Fibroblast of skin of left biceps (primary cell): ENCODE measurements at places on chromosomes 5 and 9.

GRCh38 chr9:72980600-72981265 is 27.9 kb upstream of the ALDH1A1 start:
- DNase-seq, result no peak

DNA sequence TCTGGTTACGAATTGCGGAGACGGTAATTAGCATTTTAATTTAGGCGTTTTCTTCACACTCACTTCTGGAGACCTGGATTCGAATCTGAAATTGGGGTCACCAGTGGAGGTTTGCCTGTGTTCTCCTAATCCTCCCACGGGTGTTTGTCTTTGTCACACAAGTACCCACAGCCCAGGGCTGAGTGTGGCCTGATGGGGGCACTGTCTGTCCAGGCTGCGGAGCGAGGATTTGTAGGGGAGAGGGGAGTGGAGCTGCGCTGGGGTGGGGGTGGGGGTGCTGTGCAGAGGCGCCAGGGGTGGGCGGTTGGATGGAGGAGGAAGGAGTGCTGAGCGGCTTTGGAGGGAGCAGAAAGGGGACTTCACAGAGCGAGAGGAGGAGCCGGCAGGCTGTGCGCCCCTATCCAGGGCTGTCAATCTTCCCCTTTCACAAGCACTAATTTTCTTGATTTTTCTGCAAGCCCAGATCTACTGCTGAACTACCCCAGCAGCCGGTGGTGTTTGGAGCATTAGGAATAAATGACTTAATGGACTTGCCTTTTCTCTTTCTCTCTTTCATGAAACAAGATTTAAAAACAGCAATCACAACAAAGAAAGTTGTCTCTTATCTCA is 53.1 kb downstream of the TSPAN17 start:
- DNase-seq, result no peak

DNA sequence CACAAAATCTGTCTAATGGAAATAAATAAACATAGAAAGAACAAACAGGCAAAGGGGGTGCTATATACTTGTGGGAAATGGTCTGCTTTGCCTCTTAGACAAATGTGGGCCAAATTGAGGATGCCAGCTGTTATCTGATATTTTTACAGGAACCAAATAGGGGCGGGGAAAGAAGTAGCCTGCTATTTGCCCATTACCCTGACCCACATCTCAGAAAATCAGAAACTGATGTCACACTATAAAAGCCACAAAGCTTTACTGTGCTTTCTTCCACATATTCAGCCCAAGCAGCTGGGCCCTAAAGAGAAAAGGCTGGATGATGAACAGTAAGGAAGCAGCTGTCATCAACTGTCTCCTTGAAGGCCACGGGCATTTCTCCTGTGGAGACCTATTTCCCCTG is 97.3 kb downstream of the ELAVL2 start:
- no peak for DNase-seq

DNA sequence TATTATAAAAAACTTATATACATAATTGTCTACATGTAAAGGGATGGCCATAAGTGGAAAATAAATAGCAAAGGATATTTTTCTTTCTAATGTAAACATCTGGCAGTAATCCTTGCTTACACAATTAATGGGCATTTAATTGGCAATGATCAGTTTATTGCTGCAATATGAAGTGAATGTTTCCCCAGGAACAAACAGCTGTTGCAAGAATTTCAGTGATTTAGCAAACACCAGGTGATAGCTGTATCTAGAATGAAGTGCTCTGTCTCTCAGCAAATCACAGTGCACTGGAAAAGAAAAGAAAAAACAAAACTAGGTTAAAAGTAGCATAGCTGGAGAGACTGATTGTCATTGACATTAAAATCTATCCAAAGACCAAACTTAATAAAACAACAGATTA is 594.5 kb upstream of the ARRDC3 start:
- DNase-seq, result no peak

GRCh38 chr5:125411744-125412560 is 665.5 kb upstream of the ZNF608 start:
- DNase-seq, result no peak

DNA sequence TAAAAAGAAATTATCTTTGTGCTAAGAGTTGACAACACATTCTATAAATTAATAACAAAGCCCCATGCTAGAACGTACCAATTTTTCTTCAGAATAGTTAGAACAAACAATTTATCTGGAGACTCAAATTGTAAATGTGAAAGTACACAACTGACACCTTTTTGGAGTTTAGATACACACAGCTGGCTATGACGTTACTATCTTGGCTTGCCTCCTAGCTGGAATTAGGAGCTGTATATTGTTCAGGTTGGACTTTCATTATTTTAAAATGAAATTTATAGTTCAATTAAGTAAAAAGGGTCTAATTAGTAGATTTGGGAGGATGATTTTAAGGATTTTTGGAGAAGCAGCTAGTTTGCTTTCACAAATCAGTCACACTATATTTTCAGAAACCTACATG is 393.9 kb upstream of the RIOK2 start:
- no peak for DNase-seq

GRCh38 chr5:100872408-100873190 is 30.5 kb downstream of the ST8SIA4 start:
- DNase-seq, result no peak

DNA sequence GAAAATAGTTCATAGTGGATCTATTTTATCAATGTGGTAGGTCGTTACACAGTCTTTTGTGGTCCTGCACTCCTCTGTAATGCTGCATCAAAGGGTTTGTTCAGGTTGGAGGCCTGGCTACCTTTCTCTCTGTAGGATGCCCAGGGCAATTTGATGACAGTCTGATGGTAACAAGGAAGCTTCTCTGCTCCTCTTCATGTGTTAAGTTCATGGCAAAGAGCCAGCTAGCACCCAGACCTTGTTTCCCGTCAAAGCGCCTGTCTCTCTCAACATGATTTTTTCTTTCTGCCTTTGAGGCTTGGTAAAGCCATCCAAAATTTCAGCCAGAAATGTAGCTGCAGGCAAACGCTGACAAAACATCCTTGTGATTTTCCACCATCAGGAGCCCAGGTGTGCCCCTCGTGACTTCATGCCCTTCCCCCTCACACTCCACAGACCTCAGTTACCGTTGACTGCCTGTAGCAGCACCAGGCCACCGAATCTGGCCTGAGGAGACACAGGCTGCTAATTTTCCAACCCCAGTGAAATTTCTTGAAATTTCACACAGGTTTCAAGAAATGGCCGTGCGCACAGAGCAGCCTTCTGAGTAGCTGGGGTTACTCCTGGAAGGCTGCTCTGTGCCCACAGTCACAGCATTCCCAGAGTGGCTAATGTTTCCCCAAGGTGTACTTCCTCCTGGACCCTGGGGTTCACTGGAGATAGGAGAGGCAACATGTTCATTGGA is 292.7 kb downstream of the CWC27 start:
- DNase-seq, result no peak
